Activated CD4-positive, CD25-positive, alpha-beta regulatory T cell treated with anti-CD3 and anti-CD28 coated beads, Interleukin-2, amount 50 U/mL, for 72 hours (primary cell): ENCODE measurements at places on chromosomes 5 and 9.

GRCh38 chr9:101477736-101478135 is 42.2 kb upstream of the ALDOB start:
- DNase-seq, result no peak

DNA sequence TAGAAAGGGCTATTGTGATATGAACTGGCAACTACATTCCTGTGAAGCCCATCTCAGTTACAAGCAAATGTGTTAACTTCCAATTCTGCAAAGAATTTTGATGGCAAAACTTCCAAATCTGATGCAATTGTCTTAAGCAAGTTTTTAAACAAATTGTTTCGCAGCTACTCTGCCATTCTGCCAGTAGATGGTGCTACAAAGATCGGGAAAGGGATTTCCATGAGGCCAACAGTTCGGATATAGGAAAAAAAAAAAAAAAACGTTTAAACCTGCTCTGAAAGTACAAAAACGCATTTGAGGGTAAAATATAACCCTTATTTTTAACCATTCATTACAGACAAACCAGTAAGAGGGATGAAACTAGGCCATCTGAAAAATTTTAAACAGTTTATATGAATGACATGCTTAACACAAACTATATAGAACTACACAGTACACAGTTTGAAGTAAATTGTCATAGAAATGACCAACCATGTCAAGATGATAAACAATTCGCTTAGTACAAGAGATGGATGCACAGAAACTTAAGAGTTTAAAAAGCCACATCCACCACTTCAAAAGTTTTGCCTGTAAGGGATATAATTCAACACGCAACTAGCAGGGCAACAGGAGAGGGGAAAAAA is 2.2 kb downstream of the HNRNPA0 start:
- DNase-seq, result no peak

DNA sequence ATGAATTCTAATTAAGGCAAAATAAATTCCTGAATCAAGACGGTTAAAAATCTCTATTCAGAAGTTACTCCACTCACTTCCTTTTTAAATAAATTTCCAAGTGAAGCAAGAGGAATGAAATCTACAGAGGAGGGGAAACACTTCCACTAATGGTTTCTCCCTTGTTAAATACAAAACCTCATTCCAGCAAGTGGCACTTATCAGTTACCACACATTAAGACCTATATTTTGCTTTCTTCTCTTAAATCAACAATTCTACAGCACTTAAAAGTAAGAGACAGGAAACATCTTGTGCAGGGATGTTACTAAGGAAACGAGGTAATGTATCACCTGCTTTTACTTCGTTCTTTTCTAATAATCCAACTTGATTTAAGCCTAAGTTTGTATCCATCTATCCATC is 172.6 kb downstream of the RAPGEF6 start:
- DNase-seq, result no peak

DNA sequence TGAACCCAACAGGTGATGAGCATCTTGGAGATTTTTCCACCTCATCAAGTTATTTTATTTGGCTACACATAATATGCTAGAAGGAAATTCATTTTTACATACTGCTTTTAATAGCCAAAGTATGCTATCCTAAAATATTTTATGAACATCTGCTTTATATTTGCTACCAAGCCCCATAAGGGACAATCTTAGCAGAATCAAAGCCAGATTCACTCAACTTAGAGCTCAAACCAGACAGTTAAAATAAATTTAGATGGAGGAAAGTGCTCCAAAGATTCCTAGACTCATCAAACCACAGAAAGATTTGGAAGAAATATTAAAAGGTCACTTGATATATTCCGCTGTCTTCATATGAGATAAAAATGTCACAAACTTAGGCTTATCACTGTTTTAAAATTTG is 637.1 kb upstream of the CCNG1 start:
- no peak for DNase-seq
